Activated CD4-positive, alpha-beta T cell treated with anti-CD3 and anti-CD28 coated beads, Interleukin-2, amount 10 ng/mL, durations not matched to agents 24 days and 14 days (primary cell): ENCODE measurements at places on chromosomes 1 and 21.

DNA sequence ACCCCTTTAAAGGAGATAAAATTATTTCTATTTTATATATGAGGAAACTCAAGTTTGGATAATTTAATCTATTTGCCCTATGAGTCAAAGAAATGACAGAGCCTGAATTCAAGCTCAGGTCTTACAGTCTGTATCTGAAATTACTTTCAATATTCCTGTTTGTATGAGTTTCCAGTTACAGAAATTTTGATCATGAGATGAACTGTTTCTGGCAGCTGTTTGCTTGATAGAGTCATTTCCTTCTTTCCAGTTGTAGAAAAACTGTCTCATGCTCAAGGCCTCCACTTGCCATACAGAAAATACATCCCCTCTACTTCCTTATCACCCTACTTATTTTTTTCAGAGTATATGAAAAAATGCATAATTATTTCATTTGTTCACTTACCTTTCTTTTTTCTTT is 87.6 kb downstream of the PTPRC start:
- no peak for DNase-seq

DNA sequence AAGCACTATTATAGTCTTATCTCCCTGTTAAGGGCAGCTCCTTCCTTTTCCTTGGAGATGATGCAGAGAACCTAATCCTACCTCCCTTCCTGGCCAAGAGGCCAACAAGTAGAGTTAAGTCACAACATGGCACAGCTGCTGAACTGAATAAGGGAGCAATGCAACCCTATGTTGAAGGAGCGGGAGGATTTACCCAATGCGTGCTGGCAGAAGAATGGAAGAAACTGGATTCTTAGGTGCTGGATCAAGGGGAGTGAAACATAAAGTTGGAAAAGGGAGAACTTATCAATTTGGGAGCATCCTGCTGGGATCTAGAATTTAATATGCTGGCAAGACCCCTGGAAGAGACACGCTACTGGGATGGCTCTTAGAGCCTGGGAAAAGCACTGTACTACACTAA is 12.0 kb upstream of the HUNK start:
- no peak for DNase-seq

GRCh38 chr1:209102120-209102519 is 481.4 kb upstream of the CAMK1G start:
- no peak for DNase-seq

- DNase-seq: no peak
Observed at GRCh38 chr1:232143315-232143886, 486.5 kb downstream of the SIPA1L2 start.

DNA sequence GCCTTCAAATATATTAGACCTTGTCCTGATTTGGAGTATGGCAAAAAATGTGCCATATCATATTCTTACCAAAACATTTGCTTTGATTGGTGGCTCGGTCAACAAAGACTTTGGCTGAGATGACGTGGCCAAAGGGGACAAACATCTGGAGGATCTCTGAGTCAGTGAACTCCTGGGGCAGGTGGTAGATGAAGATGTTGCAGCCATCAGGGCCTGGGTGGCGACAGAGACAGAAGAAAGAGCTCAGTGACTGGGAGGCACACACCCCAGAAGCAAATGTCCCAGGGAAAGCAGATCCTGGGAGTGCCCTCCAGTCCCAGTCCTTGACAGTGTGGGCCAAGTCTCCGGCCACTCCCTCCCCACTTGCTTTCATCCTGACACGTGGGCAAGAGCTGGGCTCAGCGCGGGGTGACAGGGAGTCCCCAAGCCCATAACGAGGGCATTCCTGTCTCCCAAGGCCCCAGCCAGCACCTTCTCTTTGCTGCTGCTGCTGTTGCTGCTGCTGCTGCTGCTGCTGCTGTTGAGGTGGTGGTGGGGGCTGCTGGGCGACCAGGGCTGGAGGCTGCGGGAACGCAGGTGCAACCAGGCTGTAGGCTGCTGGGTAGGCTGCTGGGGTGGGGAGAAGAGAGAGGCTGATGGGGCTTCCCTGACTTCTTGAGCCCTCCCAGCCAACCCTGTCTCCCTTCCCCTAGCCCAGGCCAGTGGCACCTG is 10.7 kb downstream of the CELF3 start:
- no peak for DNase-seq

DNA sequence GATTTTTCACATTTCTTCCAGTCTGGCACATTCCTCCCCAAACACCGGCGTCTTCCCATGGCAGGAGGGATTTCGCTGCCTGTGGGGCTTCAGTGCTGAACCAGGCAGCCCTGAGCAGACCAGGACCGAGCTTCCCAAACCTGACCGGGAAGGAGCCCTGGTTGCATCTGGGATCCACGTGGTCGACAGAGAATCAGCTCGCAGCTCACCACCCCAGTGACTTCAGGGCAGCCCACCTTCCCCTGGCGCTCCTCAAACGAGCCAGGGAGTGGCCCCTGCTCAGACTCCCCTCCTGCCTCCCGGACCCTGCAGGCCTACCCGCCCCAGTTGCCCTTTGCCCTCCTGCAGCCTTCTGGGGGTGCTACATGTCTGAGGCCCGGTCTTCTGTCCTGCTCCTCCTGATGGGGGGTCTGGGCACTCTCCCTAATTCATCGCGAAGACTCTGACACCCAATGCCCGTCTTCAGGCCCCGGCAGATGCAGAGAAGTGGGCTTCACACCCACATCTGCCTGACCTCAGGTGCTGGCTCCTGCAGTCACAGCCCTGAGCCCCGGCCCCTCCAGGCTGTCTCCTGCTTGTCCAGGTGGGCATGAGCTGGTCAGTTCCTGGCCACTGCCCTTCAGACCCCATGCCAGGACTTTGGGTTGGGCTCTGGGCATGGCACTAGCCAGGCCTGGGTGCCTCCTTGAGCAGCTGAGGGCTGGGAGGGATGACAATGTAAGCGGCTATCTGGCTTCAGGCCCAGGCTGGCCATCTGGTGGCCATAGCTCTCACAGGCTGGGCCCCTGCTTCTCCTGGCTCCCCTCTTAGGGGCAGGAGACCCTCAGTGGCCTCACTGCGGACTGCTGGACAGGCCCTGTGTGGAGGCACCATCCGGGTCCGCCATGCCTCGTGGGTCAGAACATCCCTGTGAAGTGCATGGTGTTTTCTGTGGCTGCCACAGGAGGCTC is 26.1 kb upstream of the PRSS38 start:
- peak; percentile 63 for DNase-seq

GRCh38 chr1:184682956-184683355 is 71.7 kb downstream of the EDEM3 start:
- DNase-seq: no peak

GRCh38 chr1:207463021-207463420 is 8.9 kb downstream of the CR2 start:
- no peak for DNase-seq

GRCh38 chr1:33656467-33657005 is 184.1 kb downstream of the ZSCAN20 start:
- no peak for DNase-seq

GRCh38 chr1:245686006-245686405 is 531.2 kb downstream of the KIF26B start:
- no peak for DNase-seq

DNA sequence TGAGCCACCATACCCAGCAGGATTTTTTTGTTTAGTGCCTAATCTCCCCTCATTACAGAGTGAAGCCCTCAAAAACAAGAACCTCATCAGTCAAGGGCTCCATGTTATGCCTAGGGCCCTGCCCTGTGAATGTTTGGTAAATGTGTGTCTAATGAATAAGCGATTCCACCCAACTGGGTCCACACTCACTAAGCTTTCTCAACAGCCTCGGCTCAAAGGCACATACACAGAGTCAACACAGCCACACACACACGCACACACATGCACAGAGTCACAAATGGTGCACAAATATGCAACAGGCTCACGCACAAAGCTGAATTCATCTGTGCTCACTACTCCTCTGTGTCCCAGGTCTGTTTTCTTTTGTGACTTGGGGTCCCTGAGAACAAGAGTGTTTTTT is 11.7 kb upstream of the SYNC start:
- no peak for DNase-seq

GRCh38 chr1:177045151-177045550 is 119.4 kb downstream of the ASTN1 start:
- DNase-seq: no peak

DNA sequence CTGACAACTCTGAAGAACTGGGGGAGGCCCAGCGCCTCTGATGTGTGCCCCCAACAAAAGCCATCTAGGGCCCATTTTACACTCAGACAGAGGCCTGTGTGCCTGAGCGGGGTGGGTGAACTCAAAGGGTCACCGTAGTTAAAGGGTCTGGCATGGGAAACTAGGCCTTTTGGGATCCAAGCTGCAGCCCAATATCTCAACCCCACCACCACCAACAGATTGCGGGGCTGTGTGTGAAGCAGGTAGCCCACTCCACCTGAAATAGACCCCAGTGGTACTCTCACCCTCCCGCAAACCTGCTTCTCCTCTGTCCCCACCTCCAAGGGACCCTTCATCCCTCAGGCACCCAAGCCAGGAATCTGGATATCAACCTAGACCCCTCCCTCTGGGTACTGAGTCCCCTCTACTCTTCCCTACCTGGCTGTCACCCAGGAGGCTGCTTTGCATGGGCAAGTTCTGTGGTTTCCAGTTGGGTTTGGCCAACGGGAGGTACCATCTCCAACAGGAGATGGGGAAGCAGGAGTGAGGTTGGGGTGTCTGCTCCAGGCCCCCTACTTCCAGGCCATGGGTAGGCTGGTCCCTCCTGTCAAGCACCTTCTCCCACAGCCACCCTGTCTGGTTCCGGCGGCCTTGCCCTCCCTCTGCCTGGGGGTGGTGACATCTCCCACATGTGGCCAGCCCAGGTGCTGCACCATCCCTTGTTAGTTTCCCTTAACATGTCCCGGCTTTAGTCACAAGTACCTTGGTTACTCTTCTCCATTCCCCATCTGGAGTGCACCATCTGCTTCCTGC is 35.2 kb upstream of the LRP8 start:
- no peak for DNase-seq

DNA sequence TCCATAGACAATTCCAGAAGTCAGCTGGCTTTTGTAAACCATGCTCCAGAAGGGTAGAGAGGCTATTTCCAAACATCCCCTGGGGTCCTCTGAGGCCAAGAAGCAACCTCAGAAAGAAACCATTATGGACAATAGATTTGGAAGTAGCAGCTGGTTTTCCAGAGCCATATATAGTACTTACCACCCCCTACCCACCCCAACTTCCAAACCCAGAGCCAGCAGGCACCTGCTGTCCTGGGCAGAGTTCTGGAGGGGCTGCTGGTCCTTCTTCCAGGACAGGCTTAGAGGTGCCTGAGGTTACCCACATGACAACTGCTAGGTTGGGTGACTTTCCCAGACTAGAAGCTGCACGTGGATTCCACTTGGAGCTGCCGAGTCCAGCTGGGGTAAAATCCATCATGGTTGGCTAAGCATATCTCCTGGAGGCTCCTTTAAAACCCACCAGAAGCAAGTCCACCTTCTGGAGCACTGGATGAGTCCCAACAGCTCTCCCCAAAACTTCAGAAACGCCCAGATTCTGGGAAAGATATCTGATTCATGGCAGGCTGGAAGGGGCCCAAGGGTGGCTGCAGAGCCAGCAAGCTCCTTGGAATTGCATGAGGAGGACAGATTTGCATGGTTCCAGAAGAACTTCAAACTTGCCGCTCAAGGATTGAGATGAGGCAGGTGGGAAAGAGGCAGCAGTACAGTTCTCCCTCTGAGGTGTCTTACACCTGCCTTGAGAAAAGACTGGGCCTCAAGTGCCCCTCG is 5.8 kb downstream of the MYCL start:
- DNase-seq: no peak

DNA sequence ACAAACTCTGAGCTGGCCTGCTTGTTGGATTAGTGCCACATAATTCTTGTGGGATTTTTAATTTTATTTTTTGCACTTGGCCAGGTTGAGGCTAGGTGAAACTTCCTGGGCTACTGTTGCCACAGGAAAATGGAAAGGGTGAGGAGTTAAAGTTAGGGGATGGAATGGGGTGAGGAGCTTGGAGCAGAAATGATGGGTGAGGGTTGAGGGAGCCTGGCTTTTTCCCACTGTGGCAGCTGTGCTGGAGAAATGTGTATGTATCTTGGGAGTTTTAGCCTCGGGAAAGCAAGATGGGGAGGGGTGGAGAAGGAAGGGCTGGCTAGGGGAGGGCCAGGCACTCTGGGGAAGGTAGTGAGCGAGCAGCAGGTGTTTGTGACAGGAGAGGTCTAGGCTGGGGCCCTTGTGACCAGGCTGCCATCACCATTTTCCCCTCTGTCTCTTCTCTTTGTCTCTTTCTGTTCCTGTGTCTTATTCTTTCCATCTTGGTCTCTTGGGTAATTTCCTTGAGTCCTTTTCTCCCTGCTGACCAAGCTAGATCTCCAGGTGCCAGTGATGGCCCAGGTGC is 2.0 kb downstream of the ZNF687 start:
- no peak for DNase-seq

DNA sequence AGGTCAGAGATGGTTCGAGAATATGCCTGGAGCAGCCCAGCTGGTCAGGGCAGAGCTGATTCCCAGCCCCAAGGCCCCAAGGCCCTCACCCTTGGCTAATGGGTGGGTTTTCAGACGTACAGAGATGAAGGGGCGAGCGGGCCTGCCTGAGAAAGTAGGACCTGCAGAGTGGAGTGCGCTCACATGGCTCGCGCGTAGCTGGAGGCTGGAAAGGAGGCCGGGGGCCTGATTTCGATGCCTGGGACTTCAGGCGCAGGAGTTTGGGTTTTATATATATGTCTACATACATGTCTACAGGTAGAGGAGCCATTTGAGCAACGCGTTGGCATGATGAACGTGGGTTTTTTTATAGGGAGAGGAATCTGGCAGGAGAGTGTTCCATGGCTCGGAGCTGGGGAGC is 8.9 kb downstream of the COQ8A start:
- no peak for DNase-seq

DNA sequence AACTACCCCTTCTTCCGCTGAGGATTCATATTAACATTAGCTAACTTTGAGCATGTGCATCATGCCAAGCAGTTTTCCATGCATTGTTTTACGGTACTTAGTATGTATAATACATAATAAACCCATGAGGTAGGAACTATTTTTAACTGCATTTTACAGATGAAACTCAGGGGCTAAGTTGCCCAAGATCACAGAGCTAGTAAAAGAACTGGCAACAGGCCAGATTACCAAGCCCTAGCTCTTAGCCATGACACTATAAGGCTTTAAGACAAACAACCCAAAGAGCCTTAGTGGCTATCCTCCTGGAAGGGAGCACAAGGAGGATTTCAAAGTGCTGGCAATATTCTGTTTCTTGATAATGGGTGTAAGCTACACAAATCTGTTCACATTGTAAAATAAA is 6.1 kb downstream of the AK2 start:
- no peak for DNase-seq
